Activated T-helper 1 cell treated with anti-CD3 and anti-CD28 coated beads, Interleukin-2, amount 50 U/mL, for 16 hours (primary cell): ENCODE measurements at places on chromosomes 7 and 10.

GRCh38 chr10:111410740-111411139, 333.9 kb downstream of the ADRA2A start:
- no peak for DNase-seq

DNA sequence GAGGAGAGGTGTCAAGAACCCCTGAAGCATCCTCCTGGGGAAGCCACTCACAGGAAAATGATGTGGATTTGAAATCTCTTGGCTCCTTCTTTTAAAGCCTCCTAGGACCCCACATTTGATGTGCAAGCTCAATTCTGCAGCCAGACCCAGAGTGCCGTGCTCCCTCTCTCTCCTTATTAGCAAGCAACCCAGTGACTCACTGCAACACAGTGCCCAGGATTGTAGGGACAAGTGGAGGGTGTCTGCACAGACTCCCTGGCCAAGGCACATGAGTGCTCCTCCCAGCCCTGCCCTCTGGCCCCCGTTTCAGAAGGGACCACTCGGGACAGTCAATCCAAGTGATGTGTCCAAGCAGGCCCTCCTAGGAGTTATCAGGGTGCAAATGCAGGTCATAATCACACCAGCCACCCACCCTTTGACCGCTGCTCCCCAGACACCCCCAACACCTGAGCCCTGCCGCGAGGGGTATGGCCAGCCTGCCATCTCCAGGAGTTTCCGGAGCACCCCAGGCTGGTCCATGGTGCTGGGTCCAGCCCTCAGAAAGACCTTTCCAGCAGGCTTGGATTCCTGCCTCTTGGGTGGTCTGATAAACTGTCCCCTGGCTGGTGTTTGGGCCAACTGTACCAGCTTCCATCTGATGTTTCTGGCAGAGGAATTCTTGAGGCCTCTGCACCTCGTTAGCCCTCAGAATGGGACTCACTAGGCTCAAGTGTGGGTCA, 54.5 kb upstream of the CXCL12 start:
- no peak for DNase-seq

DNA sequence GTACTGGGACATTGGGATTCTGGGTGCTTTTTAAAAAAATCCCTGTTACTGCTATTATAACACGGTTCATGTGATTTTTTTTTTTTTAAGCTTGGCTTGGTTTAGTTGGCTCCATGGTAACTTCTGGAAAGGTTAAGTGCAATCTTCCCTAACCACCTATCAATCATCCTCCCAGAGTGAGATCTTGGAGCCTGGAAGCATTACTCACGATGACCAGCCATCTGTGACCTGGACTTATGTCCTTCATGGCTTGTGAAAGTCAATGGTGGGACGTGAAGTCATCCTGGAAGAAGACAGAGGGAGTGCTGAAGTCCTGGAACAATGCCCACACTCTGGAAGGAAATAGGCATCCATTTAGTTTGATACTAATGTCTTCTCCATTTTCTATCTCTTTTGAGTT, 135.5 kb upstream of the FRMD4A start:
- DNase-seq, result no peak

DNA sequence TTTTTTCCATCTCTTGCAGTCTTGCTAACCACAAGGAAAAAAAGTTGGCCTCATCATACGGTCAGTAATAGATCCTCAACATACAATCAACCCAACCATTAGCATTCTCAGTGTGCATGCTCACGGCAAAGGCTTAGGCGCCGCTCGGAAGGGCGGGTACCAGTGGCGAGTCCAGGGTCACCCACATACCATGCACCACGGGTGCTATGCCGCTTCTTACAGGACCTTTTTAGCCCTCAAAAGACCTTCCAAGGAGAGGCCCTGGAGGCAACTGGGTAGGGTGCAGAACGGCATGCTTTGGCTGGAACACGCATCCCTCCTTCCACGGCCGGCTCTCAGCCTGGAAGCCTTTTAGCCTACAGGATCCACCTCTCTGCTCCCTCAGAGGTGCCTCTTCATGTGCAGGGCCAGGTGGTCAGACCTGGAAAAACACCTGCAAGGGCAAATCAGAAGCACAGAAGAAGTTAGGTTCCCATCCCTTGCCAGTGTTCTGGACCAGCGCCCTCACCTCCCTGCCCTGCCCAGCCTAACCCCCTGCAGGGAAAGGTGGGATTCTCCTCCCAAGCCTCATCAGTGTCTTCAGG, 5.8 kb downstream of the KLF6 start:
- no peak for DNase-seq

GRCh38 chr10:112559349-112559748, 112.3 kb downstream of the VTI1A start:
- no peak for DNase-seq

GRCh38 chr10:128812000-128812399, 655.0 kb upstream of the MGMT start:
- DNase-seq, result no peak

DNA sequence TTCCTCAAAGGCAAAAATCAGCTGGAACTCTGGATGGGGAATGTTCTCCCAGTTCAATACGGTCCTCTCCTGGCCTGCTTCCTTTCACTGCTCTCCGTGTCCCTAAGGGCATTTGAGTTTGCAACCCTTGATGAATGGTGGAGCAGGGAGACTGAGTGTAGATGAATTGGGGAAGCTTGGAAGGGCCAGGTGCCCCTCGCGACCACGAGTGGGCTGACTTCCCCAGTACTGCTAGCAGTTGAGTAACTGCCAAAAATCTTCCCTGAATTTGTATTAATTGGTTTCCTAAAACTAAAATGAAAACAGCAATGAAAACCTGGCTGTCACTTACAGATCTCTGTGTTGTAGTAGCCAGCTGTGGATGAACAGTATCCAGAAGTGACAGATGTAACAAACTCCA, 13.6 kb downstream of the IRF5 start:
- DNase-seq, result no peak

DNA sequence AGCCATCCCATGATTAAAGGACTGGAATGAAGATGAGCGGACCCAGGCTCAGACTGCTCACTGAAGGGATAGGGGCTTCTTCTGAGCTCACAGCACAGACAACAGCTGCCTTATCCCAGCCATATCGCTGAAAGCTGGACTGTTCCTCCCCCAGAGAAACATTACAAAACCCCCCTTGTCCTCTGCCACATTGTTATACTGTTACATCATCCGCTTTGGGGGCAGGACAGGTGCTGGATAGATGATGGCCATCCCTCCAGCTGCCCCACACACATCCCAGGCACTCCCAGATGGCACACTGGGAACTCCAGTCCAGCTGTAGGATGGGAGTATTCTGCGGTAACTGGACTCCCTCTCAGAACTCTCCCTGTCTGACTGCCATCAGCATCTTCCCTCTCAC, 58.7 kb upstream of the BTRC start:
- no peak for DNase-seq

- DNase-seq, result no peak
Observed at GRCh38 chr10:131833013-131833412, 67.8 kb upstream of the PPP2R2D start.

DNA sequence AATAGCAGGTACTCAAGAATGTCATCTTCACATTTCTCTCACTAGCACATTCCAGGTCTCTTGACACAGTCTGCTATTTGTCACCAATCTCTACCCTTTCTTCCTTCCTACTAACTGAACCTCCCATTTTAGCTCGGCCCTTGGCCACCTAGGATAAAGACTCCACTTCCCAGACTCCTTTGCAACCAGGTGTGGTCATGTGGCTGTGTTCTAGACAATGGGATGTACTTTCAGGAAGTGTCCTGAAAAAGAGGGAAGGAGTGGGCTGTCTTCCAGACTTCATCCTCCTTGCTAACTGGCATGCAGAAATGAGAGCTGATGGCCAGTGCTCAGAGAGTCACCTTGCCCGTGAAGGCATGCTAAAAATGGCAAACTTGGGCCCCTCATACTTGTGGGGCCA, 139.2 kb downstream of the AMPH start:
- no peak for DNase-seq

DNA sequence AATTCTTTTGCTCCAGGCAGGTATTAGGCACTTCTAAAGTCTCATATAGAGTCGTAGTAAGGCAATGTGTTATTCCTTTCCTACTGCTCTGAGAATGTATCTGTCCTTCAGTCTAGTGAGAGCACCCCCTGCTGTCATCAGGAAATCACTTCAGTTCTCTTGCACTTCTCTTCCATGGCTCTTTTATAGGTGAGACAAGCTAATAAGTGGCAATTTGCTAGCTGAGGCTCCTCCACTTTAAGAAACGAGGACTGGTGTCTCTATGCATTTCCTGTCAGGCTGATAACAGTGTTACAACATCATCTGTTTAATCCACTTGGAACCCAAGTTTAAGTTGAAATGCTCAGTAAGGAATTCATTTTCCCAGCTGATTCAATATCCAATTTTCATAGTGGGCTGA, 350.6 kb downstream of the TFEC start:
- no peak for DNase-seq

- DNase-seq, result no peak
Observed at GRCh38 chr10:118596426-118597124, 1.1 kb upstream of the PRLHR start.
